HepG2 (cell line): ENCODE measurements at places on chromosomes 13 and 19. TPM values are rescaled to one million over a fixed set of nuclear protein-coding genes. Genes with fewer than 3 reads are reported as not detected.
A peak's percentile ranks its signal among the peaks of the same experiment; 100 is the strongest.

GRCh38 chr19:47790398-47790814 is 11.9 kb downstream of the SELENOW start:
- no peak overlapping the region for H3K4me3 ChIP-seq

COL4A2 gene
- polyA plus RNA-seq = 1.0 and 1.9 TPM in 2 replicates

DNA sequence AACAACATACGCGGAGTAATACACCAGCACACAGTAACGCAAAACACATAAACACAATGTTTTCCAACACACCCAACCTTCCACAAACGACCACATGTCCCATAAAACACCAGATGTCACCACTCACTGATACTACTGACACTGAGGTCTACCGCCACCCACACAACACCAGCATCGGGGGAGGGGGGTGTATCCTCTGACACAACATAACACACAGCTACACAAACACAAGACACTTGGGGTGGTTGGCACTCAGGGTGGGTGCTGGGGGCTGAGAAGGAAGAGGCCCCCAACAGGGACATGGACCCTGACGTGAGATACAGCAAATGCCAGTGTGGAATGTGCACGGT is 1.5 kb upstream of the KCNN4 start:
- H3K27ac ChIP-seq = no peak overlapping the region
- peaks cover 32% of the 10 kb centered on the region for H3K4me1 ChIP-seq
- no peaks in the 10 kb centered on the region for H3K36me3 ChIP-seq
- H3K4me3 ChIP-seq = no peak overlapping the region

- no peak overlapping the region for H3K4me3 ChIP-seq
- no peaks in the 10 kb centered on the region for H3K4me1 ChIP-seq
- DNase-seq = no peak
- no peaks in the 10 kb centered on the region for H3K27me3 ChIP-seq
- no peak overlapping the region for H3K27ac ChIP-seq
- H3K36me3 ChIP-seq = no peaks in the 10 kb centered on the region
These were observed 1253.0 kb downstream of the PCDH17 start for GRCh38 chr13:58884353-58885209.

DNA sequence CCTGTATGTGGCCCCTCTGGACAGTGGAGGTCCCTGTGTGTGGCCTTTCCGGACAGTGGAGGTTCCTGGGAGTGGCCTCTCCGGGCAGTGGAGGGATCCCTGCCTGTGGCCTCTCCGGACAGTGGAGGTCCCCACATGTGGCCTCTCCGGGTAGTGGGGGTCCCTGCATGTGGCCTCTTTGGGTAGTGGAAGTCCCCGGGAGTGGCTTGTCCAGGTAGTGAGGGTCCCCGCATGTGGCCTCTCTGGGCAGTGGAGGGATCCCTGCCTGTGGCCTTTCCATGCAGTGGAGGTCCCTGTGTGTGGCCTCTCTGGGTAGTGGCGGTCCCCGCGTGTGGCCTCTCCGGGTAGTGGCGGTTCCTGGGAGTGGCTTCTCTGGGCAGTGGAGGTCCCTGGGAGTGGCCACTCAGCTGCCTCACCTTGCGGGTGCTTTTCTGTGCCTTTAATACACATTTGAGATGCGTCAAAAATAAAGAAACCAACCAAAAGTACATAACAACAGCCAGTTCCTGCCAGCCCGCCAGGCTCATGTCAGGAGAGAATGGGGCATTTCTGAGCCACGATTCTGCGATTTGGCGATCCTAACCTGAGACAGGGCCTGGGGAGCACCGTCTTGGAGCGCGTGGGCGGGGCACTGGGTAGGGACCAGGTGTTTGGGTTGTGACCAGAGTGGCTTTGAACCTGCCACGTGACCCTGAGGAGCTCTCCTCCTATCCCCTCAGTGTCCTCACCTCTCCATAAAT is 194.7 kb downstream of the ZNF536 start:
- H3K4me1 ChIP-seq = no peaks in the 10 kb centered on the region
- H3K36me3 ChIP-seq = no peaks in the 10 kb centered on the region
- no peak overlapping the region for H3K4me3 ChIP-seq
- H3K27ac ChIP-seq = no peak overlapping the region

- peaks cover 10% of the 10 kb centered on the region for H3K27me3 ChIP-seq
- H3K27ac ChIP-seq = no peak overlapping the region
- no peaks in the 10 kb centered on the region for H3K36me3 ChIP-seq
- no peak for DNase-seq
- H3K4me3 ChIP-seq = no peak overlapping the region
These were observed 869 bp downstream of the GFY start for GRCh38 chr19:49425922-49426592.

CYP4F8 gene
- polyA plus RNA-seq = not detected in 2 replicates

DNA sequence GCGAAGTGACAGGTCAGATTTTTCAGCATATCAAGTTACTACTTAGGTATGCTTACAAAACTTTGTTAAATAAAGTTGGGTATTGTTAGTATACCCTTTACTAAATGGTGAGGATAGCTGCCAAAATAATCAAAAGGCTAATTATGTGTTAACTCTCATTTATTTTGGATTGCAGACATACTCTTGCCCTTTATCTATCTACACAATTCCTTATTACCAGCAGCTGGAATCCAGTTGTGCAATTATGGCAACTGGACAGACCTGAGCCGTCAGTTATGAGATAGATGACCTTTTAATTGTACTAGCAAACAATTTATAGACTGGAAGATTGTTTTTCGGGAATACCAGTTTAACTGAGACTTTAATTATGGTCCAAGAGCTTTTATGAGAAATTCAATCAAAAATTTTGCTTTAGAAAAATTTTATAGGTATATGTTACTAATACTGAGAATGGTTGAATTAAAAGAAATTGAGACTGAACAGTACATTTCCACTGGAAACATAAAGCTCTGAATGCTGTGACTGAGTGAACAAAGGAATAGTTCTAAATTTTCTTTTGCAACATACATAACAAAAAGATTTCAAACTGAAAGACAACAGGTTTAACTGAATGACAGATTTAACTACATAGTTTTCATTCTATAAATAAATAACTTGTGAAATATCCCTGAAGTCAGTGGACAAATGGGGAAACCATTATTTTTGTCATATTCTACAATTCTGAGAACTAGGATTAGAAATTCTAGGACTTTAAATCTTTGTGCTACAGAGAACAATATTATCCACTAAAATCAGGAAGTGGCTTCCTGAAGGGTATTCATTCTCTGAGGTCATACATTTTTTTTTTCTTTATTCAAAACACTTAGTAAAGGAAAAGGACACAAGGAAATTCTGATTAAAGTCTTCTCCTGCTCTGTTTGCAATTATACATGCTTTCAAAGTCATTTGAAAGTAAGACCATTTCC is 97.4 kb downstream of the ZC3H13 start:
- H3K27ac ChIP-seq = no peak overlapping the region
- H3K27me3 ChIP-seq = no peaks in the 10 kb centered on the region

- no peaks in the 10 kb centered on the region for H3K36me3 ChIP-seq
- DNase-seq = no peak
- H3K4me1 ChIP-seq = no peaks in the 10 kb centered on the region
- no peak overlapping the region for H3K4me3 ChIP-seq
- no peak overlapping the region for H3K27ac ChIP-seq
These were observed 147.9 kb downstream of the TEX29 start for GRCh38 chr13:111468037-111468959.

- H3K27ac ChIP-seq = no peak overlapping the region
- DNase-seq = no peak
These were observed 368.3 kb downstream of the LMO7 start for GRCh38 chr13:76004416-76004815.

DNA sequence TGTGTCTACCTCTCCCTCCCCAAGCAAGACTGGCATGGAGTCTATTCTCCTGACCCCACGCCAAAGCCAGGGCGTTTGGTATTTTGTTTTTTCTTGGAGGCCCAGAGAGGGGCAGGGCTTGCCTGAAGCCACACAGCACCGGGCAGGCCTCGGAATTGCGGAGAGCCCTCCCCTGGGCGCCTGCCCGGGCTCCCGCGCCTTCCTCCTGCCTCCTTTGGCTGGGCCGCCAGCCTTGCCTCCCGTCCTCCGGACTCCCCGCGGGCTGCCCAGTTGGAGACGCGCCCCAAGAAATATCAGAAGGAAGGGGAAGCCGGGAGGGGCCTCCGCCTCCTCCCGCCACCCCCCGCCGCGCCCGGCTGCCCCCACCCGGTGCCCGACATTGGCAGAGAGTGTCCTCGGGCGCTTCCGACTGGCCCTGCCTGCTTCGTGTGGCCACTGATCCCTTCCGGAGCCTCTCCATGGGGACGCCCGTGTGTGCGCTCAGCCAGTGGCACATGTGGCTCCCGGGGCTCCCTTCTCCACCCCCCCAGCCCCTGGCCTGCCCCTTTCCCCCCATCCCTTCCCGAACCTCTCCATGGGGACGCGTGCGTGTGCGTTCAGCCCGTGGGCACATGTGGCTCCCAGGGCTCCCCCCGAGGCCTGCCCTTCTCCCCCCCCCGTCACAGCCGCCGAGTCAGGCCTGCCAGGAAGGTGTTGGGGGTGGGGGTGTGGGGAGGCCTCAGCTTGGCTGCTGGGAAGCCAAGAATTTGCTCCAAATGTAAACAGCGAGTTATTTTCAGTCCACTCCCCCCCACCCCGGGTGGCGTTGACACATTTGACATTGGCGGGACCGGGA is 37.3 kb downstream of the NFIC start:
- no peak overlapping the region for H3K4me3 ChIP-seq
- H3K27ac ChIP-seq = no peak overlapping the region
- H3K27me3 ChIP-seq = no peaks in the 10 kb centered on the region
- H3K36me3 ChIP-seq = no peaks in the 10 kb centered on the region
- DNase-seq = peak; percentile 48
- H3K4me1 ChIP-seq = peaks cover 59% of the 10 kb centered on the region

- no peaks in the 10 kb centered on the region for H3K27me3 ChIP-seq
- no peak for DNase-seq
- H3K4me1 ChIP-seq = no peaks in the 10 kb centered on the region
- H3K27ac ChIP-seq = no peak overlapping the region
These were observed 1131.1 kb downstream of the PCDH9 start for GRCh38 chr13:66098931-66099628.

- DNase-seq = peak; percentile 49
- no peaks in the 10 kb centered on the region; the same call in 2 of the 3 replicates for H3K27me3 ChIP-seq
- peak within 1 kb of the TSS; percentile 98 for H3K4me3 ChIP-seq
- H3K27ac ChIP-seq = peak within 1 kb of the TSS; percentile 97
These were observed at the start of gene ATP7B for GRCh38 chr13:52010890-52011631. ATP7B (minus strand) TSS chr13:52011450; CDS start chr13:52011337, 113 bp downstream.

DNASE2 gene
- 16.2 and 19.0 TPM in 2 replicates for polyA plus RNA-seq

- no peak overlapping the region for H3K27ac ChIP-seq
- no peaks in the 10 kb centered on the region for H3K36me3 ChIP-seq
- no peak overlapping the region for H3K4me3 ChIP-seq
- no peak for DNase-seq
- H3K27me3 ChIP-seq = peaks cover 7% of the 10 kb centered on the region
These were observed 6.8 kb upstream of the DGKH start for GRCh38 chr13:42041684-42042035.

DNA sequence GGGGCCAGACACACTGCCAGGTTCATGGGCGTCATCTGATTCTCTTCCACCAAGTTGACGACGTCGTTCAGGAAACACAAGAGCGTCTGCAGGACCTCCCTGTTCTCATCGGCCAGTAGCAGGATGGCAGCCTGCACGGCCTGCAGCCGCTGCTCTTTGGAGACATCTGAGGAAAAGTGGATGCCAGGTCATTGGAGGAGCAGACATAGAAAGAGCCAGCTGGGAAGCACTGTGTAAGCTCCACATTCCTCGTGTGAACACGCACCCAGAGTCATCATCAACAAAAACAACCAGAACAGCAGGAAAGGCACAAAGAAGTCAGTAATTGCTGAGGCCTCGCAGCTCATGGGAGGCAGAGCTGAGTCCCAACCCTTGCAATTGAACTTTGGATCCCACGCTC is 96.5 kb downstream of the KL start:
- no peak overlapping the region for H3K27ac ChIP-seq
- H3K27me3 ChIP-seq = no peaks in the 10 kb centered on the region
- peaks cover 57% of the 10 kb centered on the region for H3K36me3 ChIP-seq
- no peak for DNase-seq
- no peak overlapping the region for H3K4me3 ChIP-seq

GRCh38 chr13:73593199-73593765 is 534.5 kb downstream of the KLF5 start:
- peak; percentile 5 for DNase-seq
- no peaks in the 10 kb centered on the region for H3K27me3 ChIP-seq
- no peak overlapping the region for H3K4me3 ChIP-seq

DNA sequence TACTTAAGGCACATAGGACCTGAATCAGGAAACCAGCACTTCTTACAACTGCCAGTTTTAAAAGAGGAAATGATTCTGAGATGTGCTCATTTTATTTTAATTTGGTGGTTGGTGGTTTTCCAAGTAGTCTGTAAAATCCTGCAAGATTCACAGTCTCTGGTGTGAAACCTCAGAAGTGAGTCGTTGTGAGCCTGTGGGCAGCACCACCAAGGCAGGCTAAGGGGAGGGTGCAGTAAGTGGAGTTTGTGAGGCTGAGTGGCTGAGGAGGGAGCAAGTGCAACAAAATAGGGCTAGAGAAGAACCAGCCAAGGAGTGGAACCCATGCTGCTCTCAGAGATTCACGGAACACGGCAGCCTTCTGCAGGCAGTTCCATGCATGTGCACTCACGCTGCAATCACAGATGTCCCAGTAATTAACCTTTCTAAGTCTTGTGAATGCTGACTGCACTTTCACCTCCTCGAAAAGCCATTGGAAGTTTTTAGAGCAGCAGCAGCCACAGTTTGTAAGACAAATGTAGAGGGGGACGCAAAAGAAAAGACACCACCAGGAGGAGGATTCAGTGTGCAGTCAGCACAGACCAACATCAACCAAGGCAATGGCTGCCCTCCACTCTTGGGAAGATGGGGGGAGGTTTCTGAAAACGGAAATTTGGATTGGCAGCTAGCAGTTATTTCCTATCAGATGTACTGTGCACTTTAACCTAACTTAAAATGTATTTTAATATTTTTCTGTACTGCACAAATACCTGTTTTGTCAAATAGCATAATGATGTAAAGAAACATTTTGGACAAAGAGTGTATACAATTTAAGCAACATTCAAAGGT is 44.9 kb downstream of the ESD start:
- H3K27me3 ChIP-seq = no peaks in the 10 kb centered on the region
- no peak for DNase-seq
- H3K4me3 ChIP-seq = no peak overlapping the region
- H3K36me3 ChIP-seq = peaks cover 13% of the 10 kb centered on the region; the same call in 2 of the 3 replicates
- peaks cover 14% of the 10 kb centered on the region for H3K4me1 ChIP-seq

ZNF728 gene
- not detected in 2 replicates for polyA plus RNA-seq

PRTN3 gene
- polyA plus RNA-seq = 0.10 TPM in 1 of 2 replicates, not detected in the other

- H3K36me3 ChIP-seq = no peaks in the 10 kb centered on the region
- H3K4me1 ChIP-seq = no peaks in the 10 kb centered on the region
- no peak overlapping the region for H3K4me3 ChIP-seq
- DNase-seq = no peak
- no peak overlapping the region for H3K27ac ChIP-seq
- H3K27me3 ChIP-seq = no peaks in the 10 kb centered on the region
These were observed 14.3 kb upstream of the FNDC3A start for GRCh38 chr13:48961379-48961778.

- H3K36me3 ChIP-seq = no peaks in the 10 kb centered on the region
- no peak for DNase-seq
- H3K4me3 ChIP-seq = no peak overlapping the region
- no peak overlapping the region for H3K27ac ChIP-seq
- no peaks in the 10 kb centered on the region for H3K4me1 ChIP-seq
- no peaks in the 10 kb centered on the region for H3K27me3 ChIP-seq
These were observed 591.9 kb downstream of the DACH1 start for GRCh38 chr13:71274923-71275608.

DCT gene
- polyA plus RNA-seq = not detected in 2 replicates
